ENCODE measurements at places on chromosomes 5 and 9.

- peak overlapping the region; percentile 97 for H3K4me3 ChIP-seq
- peaks cover 10% of the 10 kb centered on the region for H3K36me3 ChIP-seq
- peaks cover 16% of the 10 kb centered on the region for H3K4me1 ChIP-seq
- no peak for DNase-seq
- H3K27ac ChIP-seq = peak overlapping the region; percentile 93
- peaks cover 4% of the 10 kb centered on the region for H3K27me3 ChIP-seq
These were observed 710 bp downstream of the HSD17B4 start for GRCh38 chr5:119453040-119453373.

DNA sequence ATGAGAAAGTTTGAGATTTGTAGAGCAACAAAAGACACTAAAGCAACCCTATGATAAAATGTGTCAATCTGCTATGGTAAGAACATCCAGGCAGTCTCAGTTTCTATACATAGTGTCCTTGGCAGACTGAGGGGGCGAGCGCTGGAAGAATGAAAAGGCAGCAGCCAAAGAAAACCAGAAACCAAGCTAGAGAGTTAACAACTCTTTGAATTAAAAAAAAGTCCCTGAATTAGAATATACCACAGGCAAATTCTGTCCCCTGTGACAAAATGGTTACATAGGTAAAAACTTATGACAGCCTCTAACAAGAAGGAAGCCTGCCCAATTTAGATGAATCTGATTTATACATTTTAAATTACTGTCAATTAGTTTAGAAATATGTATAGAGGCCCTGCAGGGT, 106.7 kb downstream of the OXCT1 start:
- no peak overlapping the region for H3K4me3 ChIP-seq
- H3K27ac ChIP-seq = no peak overlapping the region
- no peaks in the 10 kb centered on the region for H3K27me3 ChIP-seq
- H3K4me1 ChIP-seq = peaks cover 4% of the 10 kb centered on the region
- H3K36me3 ChIP-seq = no peaks in the 10 kb centered on the region

GRCh38 chr5:57683036-57683630, 200.5 kb upstream of the ACTBL2 start:
- H3K36me3 ChIP-seq = no peaks in the 10 kb centered on the region
- H3K4me3 ChIP-seq = no peak overlapping the region
- no peak overlapping the region for H3K27ac ChIP-seq
- peaks cover 13% of the 10 kb centered on the region for H3K4me1 ChIP-seq

GRCh38 chr9:138060365-138060764, 182.8 kb downstream of the CACNA1B start:
- DNase-seq = no peak
- no peak overlapping the region for H3K27ac ChIP-seq
- H3K4me3 ChIP-seq = no peak overlapping the region
- H3K36me3 ChIP-seq = peaks cover 46% of the 10 kb centered on the region
- H3K4me1 ChIP-seq = no peaks in the 10 kb centered on the region

- no peak for DNase-seq
- H3K4me3 ChIP-seq = peak overlapping the region; percentile 35
- H3K27ac ChIP-seq = peak overlapping the region; percentile 86
- peaks cover 51% of the 10 kb centered on the region for H3K4me1 ChIP-seq
These were observed 190.6 kb downstream of the FBXL7 start for GRCh38 chr5:15690611-15691010.

- H3K36me3 ChIP-seq = peaks cover 31% of the 10 kb centered on the region
- no peak for DNase-seq
- H3K4me1 ChIP-seq = peaks cover 15% of the 10 kb centered on the region
- no peak overlapping the region for H3K4me3 ChIP-seq
- peaks cover 3% of the 10 kb centered on the region for H3K27me3 ChIP-seq
- H3K27ac ChIP-seq = no peak overlapping the region
These were observed 21.2 kb upstream of the OLFM1 start for GRCh38 chr9:135066291-135066690.

GRCh38 chr9:78236551-78236910, 656 bp downstream of the CEP78 start:
- H3K27ac ChIP-seq = peak overlapping the region; percentile 65
- no peaks in the 10 kb centered on the region for H3K36me3 ChIP-seq
- peaks cover 2% of the 10 kb centered on the region for H3K27me3 ChIP-seq
- H3K4me1 ChIP-seq = peaks cover 10% of the 10 kb centered on the region
- no peak for DNase-seq

DNA sequence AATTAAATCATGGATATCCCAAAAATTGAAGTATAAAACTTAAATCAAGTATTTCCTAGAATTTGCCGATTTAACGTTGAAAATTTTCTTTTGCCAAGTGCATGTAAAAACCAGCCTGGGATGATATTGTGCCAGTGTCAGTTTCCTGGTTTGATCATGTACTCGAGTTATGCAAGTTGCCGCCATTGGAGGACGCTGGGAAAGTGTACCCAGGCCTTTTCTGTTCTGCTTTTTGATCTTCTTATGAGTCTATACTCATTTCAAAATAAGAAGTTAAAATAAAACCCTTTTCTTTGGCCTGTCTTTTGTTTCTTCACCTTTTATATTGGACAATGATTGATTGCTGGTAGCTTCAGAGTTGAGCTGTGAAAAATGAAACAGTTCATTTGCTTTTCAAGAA, 93.1 kb upstream of the NFIL3 start:
- DNase-seq = no peak
- H3K27me3 ChIP-seq = peaks cover 5% of the 10 kb centered on the region
- no peak overlapping the region for H3K4me3 ChIP-seq
- H3K4me1 ChIP-seq = peaks cover 5% of the 10 kb centered on the region
- peaks cover 7% of the 10 kb centered on the region for H3K36me3 ChIP-seq

DNA sequence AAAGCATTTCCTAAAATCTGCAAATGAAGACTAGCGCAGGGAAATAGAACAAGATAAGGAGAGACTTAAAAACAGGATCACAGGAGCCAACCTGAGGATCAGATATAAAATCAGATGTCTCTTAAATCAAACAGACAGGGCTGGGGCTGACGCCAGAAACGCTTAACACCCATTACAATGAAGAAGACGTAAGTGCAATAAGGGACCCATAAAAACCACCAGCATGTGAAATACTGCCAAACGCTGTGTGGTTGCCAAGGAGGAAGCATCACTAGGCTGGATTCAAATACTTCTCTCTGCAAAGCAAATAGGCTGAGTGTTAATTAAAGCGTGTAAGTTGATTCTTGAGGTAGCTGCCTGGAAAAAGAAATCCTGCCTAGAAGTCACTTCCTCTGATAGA, 74.4 kb upstream of the ATP10B start:
- no peaks in the 10 kb centered on the region for H3K4me1 ChIP-seq
- no peak for DNase-seq
- no peak overlapping the region for H3K4me3 ChIP-seq
- H3K27me3 ChIP-seq = peaks cover 3% of the 10 kb centered on the region

DNA sequence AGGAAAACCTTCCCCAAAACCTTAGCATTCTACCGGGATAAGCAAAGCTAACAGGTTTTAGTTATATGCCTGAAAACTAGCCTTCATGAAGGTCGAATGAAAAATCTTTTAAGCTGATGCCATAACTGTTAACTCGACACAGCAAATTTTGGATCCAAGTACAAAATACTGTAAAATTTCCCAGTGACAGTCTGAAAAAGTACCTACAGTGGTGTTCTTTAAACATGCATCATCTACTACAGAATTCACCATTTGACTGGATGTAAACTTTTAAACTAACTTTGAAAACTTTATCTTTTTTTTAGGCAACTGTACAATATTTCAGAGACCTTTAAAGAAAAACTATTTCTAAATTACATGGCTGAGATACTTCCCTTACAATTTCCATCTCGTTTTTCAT, 791 bp downstream of the RAPGEF6 start:
- H3K27me3 ChIP-seq = peaks cover 7% of the 10 kb centered on the region
- no peak for DNase-seq

DNA sequence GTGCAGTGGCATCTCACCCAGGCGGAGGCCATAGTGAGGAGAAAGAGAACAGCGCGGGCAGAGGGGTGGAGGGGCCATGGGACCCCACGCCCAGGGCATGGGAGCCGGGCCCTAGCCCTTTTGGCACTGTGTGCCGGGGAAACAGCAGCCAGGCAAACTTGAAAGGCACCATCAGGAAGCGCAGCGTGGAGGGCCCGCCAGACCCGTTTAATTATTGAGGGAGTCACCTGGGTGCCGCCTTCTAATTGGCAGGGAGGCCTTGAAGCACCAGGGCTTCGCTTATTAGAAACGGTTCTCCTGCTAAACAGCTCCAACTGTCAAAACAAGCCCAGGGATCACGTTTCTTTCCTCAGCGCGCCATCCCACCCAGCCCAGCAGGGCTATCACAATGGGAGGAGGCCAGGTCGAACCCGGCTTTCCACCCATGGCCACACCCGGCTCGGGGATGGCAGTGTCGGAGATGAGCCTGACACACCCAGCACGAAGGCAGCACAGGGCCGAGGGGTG, 104.6 kb upstream of the SARDH start:
- H3K27ac ChIP-seq = peak overlapping the region; percentile 22
- no peaks in the 10 kb centered on the region for H3K36me3 ChIP-seq
- H3K27me3 ChIP-seq = peaks cover 30% of the 10 kb centered on the region
- no peak for DNase-seq

- H3K27ac ChIP-seq = no peak overlapping the region
- peaks cover 6% of the 10 kb centered on the region for H3K27me3 ChIP-seq
- DNase-seq = no peak
- peaks cover 26% of the 10 kb centered on the region for H3K36me3 ChIP-seq
These were observed 19.4 kb upstream of the C1QTNF3 start for GRCh38 chr5:34062419-34062818.

- H3K36me3 ChIP-seq = peaks cover 4% of the 10 kb centered on the region
- DNase-seq = no peak
- H3K27me3 ChIP-seq = no peaks in the 10 kb centered on the region
- H3K27ac ChIP-seq = no peak overlapping the region
- no peak overlapping the region for H3K4me3 ChIP-seq
- peaks cover 4% of the 10 kb centered on the region for H3K4me1 ChIP-seq
These were observed 43.5 kb upstream of the TNC start for GRCh38 chr9:115161446-115161845.

GRCh38 chr5:172941067-172941516, 18.1 kb upstream of the RPL26L1 start:
- H3K4me1 ChIP-seq = peaks cover 32% of the 10 kb centered on the region
- no peak for DNase-seq
- H3K27ac ChIP-seq = peak overlapping the region; percentile 100
- peaks cover 21% of the 10 kb centered on the region for H3K27me3 ChIP-seq
- peaks cover 8% of the 10 kb centered on the region for H3K36me3 ChIP-seq
- peak overlapping the region; percentile 79 for H3K4me3 ChIP-seq

GRCh38 chr9:2198956-2199635, 183.9 kb downstream of the SMARCA2 start:
- no peaks in the 10 kb centered on the region for H3K4me1 ChIP-seq
- no peak overlapping the region for H3K4me3 ChIP-seq
- no peak for DNase-seq
- no peak overlapping the region for H3K27ac ChIP-seq

GRCh38 chr5:157603333-157604190, 28.0 kb upstream of the ADAM19 start:
- peaks cover 3% of the 10 kb centered on the region for H3K27me3 ChIP-seq
- H3K4me3 ChIP-seq = peak overlapping the region; percentile 28
- H3K27ac ChIP-seq = peak overlapping the region; percentile 60
- peaks cover 17% of the 10 kb centered on the region for H3K4me1 ChIP-seq

GRCh38 chr9:85554349-85554748, 187.4 kb downstream of the AGTPBP1 start:
- H3K4me3 ChIP-seq = peak overlapping the region; percentile 12
- H3K36me3 ChIP-seq = no peaks in the 10 kb centered on the region
- DNase-seq = no peak

DNA sequence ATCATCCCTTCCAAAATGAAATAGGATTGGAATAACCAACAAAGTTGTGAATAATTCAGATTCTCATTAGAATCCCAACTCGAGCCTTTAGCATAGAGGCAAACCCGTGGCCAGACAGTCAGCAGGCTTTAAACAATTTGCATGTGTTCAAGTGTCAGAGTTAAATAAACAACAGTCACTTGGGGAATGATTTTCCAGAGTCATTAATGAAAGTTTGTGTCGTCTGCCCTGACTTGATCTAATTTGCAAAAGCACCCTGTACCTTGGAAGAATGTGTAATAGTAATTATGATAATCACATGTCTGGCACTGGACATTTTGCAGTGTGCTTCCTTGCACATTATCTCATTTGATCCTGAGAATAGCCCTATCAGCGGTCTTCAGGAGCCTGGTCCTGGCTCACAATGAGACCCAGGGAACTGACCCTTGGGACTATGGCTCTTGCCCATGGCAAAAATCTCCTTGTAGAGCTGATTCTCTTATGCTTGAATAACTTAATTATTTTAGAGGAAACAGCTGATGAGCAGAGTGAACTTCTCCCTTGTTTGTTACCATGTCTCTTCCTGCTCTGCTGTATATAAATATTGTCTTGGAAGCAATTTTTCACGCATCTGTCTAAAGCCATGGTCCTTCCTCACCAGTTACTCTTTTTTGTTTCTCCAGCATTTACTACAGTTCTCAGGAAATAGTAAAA, 272.7 kb downstream of the NR3C1 start:
- DNase-seq = no peak
- H3K27me3 ChIP-seq = no peaks in the 10 kb centered on the region
- no peaks in the 10 kb centered on the region for H3K36me3 ChIP-seq
- peaks cover 25% of the 10 kb centered on the region for H3K4me1 ChIP-seq

DNA sequence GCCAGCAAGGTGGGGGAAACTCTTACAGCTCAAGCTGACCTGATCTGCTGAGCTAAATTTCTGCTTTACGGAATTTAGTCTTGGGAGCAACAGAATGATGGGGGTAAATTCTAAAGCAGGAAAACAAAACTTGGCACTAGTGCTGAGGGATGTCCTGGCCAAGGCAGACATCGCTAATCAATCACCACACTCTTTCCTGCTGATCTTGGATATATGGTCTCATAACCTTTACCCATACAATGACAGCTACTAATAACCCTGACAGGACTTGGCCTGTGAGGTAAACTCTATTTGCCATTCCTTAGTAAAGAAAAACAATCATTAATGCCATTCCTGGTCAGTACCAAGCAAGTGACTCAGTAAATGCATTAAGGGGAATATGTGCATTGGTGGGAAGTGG, 51.5 kb downstream of the PPARGC1B start:
- H3K36me3 ChIP-seq = no peaks in the 10 kb centered on the region
- no peak overlapping the region for H3K4me3 ChIP-seq
- H3K4me1 ChIP-seq = peaks cover 33% of the 10 kb centered on the region
- DNase-seq = no peak
- no peak overlapping the region for H3K27ac ChIP-seq

DNA sequence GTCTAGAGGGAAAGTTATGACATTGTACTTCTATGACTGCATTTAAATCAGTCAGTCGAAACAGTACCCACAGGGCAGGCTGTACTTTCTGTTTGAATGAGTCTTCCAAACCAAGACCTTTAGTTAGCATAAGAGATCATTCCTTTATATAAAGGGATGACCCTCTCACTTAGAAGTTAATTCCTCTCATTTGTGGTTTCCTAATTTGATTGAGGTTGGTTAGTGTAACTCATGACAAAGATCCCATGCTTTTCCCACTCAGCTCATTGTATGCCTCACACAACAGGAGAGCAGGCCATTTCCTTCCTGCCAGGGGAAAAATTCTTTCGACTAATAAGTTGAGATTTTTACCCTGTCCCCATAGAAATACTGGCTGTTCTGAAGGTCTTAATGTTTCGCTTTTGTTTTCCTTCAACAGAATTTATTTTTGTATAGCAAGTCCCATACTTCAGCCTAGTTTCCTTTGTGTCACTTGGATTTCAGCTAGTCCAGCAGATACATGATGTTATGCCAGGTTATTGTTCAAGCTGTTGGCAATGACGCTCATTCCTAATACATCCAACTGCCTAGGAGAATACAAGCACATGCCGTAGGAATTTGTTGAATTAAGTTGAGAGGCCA, 500.7 kb downstream of the SPATA31D1 start:
- no peak overlapping the region for H3K27ac ChIP-seq
- H3K4me3 ChIP-seq = no peak overlapping the region
- no peaks in the 10 kb centered on the region for H3K27me3 ChIP-seq

GRCh38 chr9:110048976-110049698, 158.8 kb downstream of the C9orf152 start:
- peak overlapping the region; percentile 91 for H3K27ac ChIP-seq
- peak; percentile 45 for DNase-seq
- peaks cover 19% of the 10 kb centered on the region for H3K27me3 ChIP-seq
- peak overlapping the region; percentile 99 for H3K4me3 ChIP-seq
- H3K36me3 ChIP-seq = peaks cover under 1% of the 10 kb centered on the region

Measured in glutamatergic neuron (in vitro differentiated cells).